ENCODE measurements at places on chromosomes 5 and 9. TPM values are rescaled to one million over a fixed set of nuclear protein-coding genes. Genes with fewer than 3 reads are reported as not detected.

The EGR1 gene
- 133 TPM for total RNA-seq

The MAST4 gene
- 96.2 TPM for total RNA-seq

DNA sequence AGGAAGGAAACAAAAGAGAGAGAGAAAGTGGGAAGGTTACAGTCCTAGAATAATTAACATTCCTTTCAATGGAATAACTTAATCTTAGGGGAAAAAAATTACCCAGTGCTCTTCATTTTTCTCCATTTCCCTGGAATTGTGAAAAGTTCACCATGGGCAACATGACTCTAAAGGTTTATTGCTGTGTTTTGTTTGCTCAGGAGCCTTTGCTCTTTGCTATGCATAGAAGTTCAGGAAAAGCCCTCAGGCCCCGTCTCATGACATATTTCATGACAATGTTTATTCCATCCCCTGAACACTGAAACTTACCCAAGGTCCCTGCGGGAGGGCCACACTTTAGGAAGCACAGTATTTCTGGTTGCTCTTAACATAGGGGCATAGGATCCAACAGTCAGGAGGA, 9.8 kb upstream of the CTSL start:
- DNase-seq = no peak

DNA sequence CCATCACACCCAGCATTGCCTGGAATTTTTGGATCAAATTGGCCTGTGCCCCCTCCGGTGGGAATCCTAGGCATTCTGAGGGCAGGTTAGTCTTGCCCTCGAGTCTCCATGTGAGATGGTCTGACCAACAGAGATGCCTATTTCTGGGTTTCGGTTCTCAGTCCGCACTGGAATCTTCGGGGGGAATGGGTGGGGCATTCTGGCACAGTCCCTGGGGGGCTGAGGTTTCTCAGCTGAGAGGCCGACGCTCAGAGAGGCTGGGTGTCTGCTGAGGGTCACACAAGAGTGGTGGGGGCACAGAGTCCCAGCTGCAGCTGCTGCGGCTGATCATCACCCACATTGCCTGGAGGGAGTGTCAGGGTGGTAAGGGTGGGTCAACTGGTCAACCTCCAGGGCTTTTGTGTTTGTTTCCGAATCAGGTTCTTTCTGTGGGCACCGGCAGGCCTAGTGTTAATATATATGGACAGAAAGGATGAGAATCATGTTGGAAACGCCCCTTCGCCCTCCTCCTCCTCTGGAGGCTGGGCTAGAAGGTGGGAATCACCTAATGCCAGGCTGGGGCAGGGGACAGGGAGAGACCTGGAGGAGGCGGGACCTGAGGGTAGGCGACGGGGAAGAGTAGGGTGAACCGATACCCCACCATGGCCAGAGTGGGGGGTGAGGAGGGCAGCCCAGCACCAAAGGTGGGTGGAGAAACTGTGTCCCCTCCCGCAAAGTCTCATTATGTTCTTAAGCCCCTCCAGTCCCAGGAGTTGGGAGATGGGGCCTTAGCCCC, 149.5 kb upstream of the PHYKPL start:
- no peak for DNase-seq

- DNase-seq = no peak
Observed at GRCh38 chr5:860506-861150, 9.8 kb upstream of the ZDHHC11 start.

GRCh38 chr5:83343299-83343698, 128.2 kb upstream of the VCAN start:
- DNase-seq = no peak

DNA sequence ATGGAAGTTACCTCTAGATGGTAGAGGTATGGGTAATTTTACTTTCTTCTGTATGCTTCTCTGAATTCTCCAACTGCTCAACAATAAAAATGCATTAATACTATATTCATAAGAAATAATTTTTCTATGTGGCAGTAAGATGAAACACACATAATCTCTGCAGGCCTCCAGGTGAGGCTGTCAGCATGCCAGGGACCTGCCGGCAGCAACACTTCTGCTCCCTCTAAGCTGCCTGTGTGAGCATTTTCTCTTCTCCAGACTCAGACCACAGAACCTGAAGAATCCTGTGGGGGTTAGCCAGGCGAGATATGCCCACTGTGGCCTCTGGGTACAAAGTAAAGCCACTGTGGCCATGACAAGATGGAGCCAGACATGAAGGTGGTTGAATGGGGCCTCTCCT, 316.3 kb downstream of the EBF1 start:
- DNase-seq = no peak

- DNase-seq = no peak
Observed at GRCh38 chr9:3118081-3118480, 274.2 kb upstream of the PUM3 start.

GRCh38 chr9:18353473-18353872, 120.5 kb upstream of the ADAMTSL1 start:
- DNase-seq = no peak

DNA sequence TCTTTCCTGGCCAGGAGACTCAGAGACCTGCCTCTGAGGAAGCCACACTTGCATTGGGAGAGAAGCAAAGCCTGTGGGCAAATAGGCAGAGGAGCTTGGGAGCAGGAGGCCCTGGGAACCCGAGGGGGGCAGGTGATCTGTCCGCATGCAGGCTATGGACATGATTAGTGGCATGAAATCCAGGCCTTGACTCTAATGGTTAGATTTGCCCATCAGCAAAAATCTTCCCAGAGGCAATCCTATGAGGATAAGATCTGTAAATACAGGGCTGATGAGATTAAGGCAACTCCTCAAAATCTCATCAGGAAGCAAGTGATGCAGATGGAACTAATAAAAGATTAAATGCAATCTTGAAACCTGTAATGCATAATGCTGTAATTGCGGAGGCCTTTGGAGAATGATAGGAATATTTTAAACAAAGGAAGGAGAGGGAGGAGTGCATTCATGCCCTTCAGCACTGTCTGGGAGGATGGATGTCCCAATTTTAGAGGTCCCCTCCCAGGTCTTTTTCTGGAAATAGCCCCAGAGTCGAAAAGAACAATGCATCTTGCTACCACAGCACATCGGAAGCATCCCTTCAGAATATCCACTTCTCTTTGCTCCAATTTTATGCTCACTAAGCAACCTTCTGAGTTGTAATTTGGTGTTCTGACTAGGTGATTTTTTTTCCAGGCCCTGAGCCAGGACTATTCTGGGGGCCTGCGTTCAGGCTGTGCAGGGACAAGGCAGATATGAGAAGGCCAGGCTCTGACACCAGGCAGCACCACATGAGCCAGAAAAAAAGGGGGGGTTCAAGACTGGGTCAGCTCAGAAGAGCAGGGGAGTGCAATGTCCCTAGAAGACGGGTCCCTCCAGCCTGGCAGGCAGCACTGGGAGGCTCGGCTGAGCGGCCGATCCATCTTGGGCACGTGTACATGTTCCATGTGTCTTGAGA, 66.5 kb downstream of the MED10 start:
- DNase-seq = peak; percentile 58

DNA sequence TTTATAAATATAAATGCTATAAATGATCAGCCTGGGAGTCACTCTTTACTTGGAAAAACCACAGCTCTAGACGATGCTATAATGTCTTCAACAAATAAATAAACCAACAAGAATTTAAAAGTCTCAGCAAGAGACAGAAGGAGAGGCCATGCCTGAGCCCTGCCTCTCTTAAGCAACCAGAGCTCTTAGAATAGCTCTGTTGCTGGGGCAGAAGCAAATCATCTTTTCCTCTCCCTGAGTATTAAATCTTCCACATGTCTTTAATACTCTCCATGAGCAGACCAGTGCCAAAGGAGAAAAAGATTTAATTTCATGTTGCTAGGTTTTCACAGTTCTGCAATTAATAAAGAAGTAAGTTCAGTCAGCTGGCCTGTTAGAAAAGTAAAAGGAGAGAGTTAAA, 408.0 kb upstream of the SLC30A5 start:
- DNase-seq = no peak

DNA sequence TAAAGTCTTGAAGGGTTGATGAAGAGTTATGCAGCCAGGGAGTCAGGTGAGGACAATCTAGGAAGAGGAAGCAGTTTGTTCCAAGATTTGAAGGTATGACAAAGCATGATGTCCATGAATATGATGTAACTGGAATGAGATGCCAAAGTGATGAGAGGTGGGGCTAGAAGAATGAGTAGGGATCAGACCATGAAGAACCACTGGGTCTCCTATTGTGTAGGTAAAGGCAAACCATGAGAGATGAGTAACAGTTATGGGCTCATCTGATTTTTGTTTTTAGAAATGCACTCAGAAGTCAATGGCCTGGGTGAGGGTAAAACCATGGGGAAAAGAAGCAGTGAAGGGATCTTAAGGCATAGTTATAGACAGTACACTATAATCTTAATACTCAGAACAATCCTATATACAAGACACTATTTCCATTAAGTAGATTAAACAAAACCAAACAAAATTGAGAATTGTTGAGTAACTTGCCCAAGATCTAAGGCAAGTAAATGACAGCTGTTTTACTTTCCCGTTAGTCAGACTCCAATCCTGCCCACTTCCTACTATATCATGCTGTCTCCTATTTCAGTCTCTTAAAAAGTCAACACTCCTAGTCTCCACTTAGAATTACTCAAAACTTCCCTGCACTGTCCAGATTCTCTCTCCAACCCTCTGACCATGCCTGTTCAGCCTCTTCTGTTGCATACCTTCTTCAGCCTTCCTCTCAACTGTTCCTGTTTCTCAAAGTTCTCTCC, 393.8 kb upstream of the MEF2C start:
- DNase-seq = no peak

The PCSK1 gene
- 0.31 TPM for total RNA-seq

DNA sequence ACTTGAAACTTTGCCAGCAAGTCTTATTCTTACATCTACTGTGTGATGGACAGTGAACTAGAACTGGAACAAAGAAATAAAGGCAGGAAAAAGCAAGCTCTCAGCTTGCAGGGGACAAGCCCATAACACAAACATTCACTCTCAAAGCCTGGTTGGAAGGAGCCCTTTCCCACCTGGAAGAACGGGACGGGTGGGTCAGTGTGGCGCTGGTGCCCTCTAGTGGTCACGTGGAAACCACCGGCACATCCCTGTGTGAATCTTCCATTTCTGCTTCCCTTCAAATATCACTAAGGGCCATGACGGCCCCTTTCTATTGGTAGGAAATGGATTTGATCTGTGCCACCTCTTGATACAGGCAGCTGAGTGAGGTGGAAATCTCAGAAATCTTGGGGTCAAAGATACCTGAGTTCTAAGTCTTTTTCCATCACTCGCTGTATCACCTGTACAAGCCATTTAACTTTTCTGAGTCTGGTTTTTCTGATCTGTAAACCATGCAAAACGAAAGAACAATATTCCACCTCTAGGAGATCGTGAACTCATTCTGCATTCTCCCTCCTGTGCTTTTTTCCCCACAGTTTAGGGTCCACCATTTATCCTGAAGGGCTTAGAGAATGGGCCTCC, 211.6 kb downstream of the MSX2 start:
- DNase-seq = peak; percentile 42

The PCDHB5 gene
- 4.0 TPM for total RNA-seq

DNA sequence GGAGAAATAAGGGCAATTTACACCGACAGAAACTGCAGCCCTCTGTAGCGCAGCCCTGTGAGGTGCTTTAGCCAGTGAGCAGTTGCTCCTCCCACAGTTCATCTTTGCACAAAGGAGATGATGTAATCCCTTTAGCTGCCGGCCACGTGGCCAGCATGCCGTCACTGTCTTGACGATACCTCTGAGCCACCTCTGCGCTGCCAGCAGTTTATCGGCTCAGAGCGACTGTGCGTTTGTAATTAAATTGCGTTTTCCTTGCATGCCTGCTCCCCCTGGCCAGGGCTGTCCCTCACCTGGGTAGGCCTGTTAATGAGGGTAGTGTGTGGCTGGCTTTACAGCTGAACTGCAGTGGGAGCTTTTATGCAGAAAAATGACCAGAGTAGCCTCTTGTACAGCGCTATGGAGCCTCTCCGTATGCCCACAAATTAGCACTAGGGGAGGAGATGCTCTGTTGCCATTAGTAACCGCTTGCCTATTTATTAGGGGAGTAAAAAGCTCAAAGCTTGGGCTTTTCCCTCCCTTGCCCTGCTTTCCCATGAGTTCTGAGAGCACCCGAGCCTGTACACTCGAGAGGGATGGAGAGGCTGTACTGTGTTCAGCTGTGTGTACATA, 107.0 kb downstream of the TRIO start:
- DNase-seq = peak; percentile 70

The PCDHB14 gene
- 4.6 TPM for total RNA-seq

DNA sequence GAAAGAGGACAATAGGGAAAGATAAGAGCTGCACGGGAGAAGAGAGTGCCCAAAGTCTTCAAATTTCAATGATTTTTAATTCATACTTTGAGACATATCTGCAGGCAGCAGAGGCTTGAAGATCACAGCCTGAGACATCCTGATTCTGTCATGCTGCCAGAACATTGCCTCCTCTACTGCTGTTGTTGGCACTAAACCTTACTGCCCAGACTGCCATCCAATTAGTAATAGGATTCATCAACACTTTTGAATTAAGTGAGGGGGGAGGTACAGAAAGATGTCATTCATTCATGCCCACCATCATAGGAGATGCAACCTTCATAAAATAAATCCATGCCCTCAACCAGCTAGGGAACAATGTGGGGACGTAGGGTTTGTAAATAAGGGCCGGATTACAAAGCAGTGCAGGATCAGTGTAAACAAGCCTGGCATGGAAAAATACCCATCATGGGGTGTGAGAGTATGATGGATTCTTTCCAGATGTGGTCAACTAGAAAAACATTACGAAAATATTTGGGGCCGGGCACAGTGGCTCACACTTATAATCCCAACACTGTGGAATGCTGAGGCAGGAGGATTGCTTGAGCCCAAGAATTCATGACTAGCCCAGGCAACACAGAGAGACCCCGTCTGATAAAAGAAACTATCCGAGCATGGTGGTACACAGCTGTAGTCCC, 122.1 kb upstream of the DAPK1 start:
- DNase-seq = no peak

Data from heart left ventricle (tissue), 16 donors.